Adipose tissue (tissue), 3 donors: ENCODE measurements at places on chromosomes 1 and 21. TPM values are rescaled to one million over a fixed set of nuclear protein-coding genes. Genes with fewer than 3 reads are reported as not detected.

IFNLR1 gene
- polyA plus RNA-seq: 2.3 TPM

LMX1A gene
- 0.03 TPM for polyA plus RNA-seq

C1orf232 gene
- polyA plus RNA-seq: not detected

CFHR3 gene
- not detected for polyA plus RNA-seq

ZBTB8A gene
- 1.9 TPM for polyA plus RNA-seq

MYOC gene
- polyA plus RNA-seq: 8.1 TPM

S100A2 gene
- polyA plus RNA-seq: 4.4 TPM
